ENCODE measurements at places on chromosomes 16 and 17.
A peak's percentile ranks its signal among the peaks of the same experiment; 100 is the strongest.

- no peak for DNase-seq
These were observed 138.0 kb downstream of the NLK start for GRCh38 chr17:28180449-28180848.

GRCh38 chr16:50372611-50373344, 4.0 kb upstream of the BRD7 start:
- no peak for DNase-seq

- DNase-seq = peak; percentile 30
These were observed 33.5 kb upstream of the BCO1 start for GRCh38 chr16:81204798-81205680.

GRCh38 chr17:63550817-63551639, 751 bp downstream of the DCAF7 start:
- DNase-seq = peak; percentile 30

GRCh38 chr17:8474826-8475225, 39.1 kb downstream of the NDEL1 start:
- no peak for DNase-seq

- DNase-seq = no peak
These were observed 11.7 kb downstream of the LDHD start for GRCh38 chr16:75104836-75105235.

- no peak for DNase-seq
These were observed 30.9 kb downstream of the C17orf75 start for GRCh38 chr17:32311028-32311536.

DNA sequence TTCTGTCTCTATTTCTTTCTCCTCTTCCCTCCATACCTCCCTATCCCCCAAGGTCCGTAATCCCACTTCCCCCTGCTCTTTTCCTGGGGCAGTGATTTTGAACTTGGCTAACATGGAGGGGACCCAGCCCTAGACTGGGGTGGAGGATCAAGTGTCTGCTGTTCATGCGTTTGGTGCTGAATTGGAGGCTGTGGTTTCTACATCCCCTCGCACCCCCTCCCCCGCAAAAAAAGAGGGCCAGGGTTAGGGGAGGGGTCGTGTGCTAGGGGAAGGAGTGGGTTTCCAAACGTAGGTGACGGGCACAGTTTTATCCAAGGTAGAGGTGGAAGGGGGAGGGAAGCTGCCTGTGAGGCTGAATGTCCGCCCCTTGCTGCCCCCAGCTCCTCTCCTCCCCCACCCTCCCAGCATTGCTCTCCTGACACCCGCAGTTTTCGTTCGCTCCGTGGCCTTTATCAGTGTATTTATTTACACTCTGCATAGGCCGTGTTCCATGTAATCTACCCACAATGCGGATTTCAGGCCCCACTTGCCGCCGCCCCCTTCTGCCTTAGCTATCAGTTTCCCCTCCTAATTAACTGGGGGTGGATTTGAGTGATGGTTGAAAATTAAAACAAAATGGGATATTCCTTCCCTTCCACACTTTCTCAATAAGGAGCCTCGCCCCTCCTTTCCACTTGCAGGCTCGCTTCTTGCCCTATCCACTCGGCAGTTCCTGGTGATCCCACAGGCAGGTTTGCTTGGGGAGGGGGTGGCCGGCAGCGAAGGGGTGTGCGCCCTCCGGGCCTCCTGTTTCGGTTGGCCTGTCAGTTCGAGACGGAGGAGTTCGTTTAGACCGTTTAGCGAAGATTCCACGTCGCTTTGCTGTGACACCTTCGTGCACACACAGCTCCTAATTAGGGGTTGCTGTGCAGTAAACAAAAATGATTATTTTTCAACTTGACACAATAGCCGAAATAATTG, 2.0 kb downstream of the GNAO1 start:
- no peak for DNase-seq

DNA sequence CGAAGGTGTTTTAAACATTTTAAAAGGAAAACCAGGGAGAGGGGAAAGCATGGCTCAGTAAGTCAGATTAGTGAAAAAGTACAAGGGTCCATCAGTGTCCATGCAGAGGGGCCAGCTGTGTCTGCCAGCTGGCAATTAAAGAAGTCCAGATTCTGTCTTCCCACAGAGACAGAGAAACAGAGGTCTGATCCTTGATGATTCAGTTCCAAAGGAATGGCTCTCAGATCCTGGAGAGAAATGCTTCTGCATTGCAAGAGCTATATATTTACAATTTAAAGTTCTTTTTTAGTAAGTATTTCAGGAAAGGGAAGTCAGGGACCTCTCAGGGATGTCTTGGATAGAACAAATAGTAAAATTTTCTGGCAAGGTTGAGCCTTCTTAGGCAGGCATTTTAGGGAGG, 56.2 kb downstream of the HSD17B2 start:
- DNase-seq = no peak

GRCh38 chr16:47262938-47263337, 119.2 kb upstream of the NETO2 start:
- no peak for DNase-seq

DNA sequence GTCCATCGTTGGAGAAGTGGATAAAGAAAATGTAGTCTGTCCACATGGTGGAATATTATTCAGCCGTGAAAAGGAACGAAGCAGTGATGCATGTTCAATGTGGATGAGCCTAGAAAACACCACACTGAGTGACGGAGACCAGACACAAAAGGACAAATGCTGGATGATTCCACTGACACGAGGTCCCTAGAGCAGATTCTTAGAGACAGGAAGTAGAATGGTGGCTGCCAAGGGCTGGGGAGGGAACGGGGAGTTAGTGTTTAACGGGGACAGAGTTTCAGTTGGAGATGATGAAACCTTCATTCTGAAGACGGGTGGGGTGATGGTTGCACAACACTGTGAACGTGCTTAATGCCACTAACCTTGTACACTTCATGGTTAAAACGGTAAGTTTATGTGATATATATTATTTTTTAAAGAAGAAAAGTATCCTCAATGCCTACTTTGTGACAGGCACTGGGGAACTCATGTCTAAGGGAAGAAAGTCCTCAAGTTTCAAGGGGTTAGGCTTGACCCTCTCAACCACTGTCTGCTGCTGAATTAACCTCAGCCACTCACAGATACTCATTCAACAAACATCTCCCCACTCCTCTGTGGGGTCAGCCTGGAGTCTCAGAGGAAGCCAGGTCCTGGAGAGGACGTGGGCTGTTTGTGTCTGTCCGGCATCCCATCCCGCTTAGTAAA, 17.6 kb downstream of the C16orf74 start:
- DNase-seq = no peak

- no peak for DNase-seq
These were observed 26.5 kb downstream of the NDUFAF8 start for GRCh38 chr17:81265576-81265975.

GRCh38 chr17:17401271-17401781, 75.5 kb upstream of the MED9 start:
- DNase-seq = no peak

DNA sequence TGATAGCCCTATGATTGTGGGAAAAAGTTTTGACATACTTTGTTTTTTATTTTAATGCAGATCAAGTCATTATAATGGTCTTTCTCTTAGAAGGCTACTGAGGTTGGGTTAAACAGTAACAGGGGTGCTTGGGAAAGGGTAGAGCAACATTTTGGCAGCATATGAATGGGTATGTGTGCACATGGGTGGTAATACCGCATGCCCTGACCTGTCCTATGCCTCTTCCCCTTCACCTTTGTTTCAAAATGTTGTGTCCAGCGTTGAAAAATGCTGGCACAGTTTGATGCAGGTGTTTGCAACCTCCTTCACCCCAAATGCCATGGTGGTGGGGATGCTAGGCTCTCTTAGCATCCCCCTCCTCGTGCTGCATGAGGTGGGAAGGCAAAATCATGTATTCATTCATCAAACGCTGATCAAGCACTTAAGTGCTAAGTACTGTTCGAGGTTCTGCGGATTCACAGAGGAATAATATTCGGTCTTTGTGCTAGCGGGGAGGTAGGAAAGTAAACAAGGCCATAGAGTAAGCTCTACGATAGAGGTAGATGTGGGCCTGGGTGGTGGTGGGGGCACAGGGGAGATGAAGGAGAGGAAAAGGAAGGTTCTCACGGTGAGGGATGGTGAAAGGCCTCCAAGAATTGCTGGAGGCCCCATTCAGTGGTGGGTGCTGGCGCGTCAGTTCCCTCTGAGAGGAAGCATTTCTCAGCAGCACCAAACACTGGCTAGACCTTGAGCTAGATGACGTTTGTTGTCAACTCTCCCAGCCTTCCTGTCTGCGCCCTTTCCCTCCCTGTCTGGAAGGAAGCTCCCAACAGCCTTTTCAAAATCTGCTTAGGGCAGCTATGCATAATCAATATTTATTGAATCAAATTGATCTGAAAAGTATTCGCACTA, 13.3 kb upstream of the MARCHF10 start:
- no peak for DNase-seq

GRCh38 chr17:75173526-75173925, 9.2 kb downstream of the SUMO2 start:
- no peak for DNase-seq

GRCh38 chr16:60328152-60328551, 1594.0 kb upstream of the GOT2 start:
- no peak for DNase-seq

DNA sequence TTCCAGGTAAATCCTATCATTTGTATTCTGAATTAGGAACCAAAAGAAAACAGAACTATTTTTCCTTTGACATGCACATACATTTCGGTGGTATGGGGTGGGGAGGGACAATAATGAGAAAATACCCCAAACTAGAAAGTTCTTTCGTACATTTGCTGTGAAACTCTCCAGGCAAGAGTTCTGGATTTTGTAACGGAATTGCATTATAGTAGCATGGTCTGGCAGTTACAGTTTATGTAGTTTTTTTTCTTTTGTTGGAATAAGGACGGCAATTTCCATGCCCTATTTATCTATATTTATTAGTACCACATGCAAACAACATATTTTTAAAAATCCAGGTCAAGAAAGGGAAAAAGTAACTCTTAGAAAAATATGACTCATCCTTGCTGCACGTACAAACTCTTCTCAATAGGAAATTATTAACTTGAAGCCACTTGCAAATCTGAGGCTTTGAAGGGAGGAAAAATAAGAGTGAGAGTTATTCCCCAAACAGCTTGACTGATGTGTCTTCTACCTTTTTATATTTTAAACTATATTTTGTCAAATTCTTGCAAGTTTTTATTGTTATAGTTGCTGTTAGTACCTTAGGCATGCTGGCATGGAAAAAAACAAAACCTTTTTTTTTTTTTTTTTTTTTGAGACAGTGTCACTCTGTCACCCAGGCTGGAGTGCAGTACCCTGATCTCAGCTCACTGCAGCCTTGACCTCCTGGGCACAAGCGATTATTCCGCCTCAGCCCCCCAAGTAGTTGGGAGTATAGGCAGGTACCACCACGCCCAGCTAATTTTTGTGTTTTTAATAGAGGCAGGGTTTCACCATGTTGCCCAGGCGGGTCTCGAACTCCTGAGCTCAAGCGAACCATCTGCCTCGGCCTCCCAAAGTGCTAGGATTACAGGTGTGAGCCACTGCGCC, 69.3 kb downstream of the WWP2 start:
- no peak for DNase-seq

DNA sequence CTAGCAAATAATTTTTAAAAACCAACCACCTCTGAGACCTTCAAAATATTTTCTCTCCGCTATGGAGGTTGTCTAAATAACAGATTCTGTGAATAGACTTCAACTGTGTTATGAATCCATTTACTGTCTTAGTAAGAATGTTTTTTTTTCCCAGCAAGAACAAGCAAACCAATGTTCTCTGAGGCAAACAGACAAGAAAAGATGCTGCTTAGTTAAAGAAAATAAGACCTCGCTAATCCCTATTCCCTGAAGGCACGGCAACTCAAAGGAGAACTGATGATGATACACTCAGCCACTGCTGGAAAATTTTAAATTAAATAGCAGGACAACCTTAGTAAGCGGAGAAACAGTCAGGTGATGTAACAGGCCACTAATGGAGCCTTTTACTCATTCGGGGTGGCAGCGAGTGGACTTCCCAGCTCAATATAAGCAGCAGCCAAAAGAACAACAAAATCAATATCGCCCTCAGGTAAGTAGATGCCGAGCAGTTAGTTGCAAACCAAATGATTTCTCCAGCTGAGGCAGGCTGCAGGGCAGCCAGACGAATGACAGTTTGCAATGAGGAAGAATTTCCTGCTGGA, 81.8 kb downstream of the CPPED1 start:
- DNase-seq = no peak

GRCh38 chr17:38424297-38424972, 3.8 kb upstream of the ARHGAP23 start:
- DNase-seq = no peak

DNA sequence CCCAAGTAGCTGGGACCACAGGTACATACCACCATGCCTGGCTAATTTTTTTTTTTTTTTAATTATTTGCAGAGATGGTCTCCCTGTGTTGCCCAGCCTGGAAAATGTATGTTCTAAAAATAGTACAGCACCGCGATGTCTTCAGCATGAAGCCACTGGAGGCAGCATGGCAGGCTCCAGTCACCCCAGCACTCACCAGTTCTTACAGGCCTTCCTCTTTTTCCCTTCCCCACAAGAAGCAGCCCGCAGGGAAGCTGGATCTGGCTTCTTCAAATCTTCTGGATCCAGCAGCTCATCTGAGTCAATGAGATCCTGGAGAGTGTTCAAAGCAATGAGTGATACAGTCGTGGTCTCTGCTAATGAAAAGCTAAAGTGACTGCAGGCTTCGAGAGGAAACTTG, 16.2 kb downstream of the CIAPIN1 start:
- no peak for DNase-seq

- no peak for DNase-seq
These were observed 630.2 kb downstream of the WWOX start for GRCh38 chr16:78729687-78730086.

DNA sequence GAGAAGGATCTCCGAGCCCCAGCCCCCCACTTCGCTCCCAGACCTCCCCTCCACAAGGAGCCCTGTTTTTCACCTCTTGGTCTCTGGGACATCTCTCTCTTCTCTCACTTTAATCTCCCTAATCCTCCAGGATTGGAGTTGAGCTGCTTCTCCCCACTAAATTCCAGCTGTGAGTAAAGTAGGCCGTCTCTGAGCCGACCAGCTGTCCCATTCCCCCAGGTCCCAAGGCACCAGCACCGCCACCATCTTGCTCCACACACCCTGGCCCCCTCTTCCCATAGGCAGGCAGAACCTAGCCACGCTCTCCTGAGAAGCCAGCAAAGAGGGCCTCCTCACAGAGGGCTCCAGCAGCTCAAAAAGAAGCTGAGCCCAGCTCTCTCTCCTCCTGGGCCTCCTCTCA, 878 bp downstream of the DLG4 start:
- DNase-seq = no peak

DNA sequence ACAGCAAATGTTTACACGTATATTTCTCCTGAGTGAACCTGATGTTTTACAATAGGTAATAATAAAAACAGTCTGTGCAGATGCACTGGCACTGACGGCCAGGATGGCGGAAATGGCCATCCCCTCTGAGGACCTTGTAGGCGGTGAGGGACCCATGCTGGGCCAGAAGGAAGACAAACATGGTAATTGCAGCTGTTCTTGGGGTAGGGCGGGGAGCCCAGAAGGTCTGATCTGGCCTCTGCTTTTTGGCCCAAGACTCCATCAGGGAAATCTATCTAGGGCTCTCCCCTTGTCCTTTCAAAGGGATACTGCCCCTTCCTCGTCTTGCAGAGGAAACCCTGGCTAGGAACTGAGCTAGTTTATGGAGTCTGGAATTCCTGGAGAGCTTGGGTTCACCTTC, 7.4 kb upstream of the LGALS9 start:
- DNase-seq = no peak

- DNase-seq = peak; percentile 38
These were observed 42.1 kb downstream of the TBC1D16 start for GRCh38 chr17:79993390-79994227.

GRCh38 chr17:31061678-31062077, 33.1 kb upstream of the NF1 start:
- DNase-seq = no peak

All from neural crest cell (in vitro differentiated cells).